Fibroblast of lung (primary cell): ENCODE measurements at places on chromosomes 13 and 19. TPM values are rescaled to one million over a fixed set of nuclear protein-coding genes. Genes with fewer than 3 reads are reported as not detected.

DNA sequence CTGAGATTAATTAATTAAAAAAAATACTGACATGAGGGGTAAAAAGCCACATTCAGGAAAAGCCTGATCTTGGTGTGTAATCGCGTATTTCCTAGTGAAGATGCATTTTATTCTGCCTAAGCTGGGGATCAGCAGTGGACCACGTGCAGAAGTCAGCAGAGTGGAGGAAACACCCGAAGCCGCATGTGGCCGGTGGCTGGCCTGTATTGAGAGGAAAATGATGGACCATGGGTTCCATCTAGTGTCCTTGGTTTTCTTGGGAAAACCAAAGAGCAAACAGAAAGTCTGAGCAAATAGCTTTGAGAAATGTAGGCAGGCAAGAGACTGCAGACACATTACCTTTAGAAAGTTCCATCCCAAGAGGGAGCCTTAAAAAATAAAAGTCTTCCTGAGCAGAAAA is 23.7 kb upstream of the SHISA2 start:
- no peak for DNase-seq

GRCh38 chr13:21986602-21987001 is 315.7 kb downstream of the FGF9 start:
- no peak for DNase-seq

GRCh38 chr19:50645107-50645506 is 4.1 kb upstream of the C19orf81 start:
- no peak for DNase-seq

- peak; percentile 7 for DNase-seq
Measured at GRCh38 chr13:23202383-23202782, 21.6 kb downstream of the SGCG start.

GRCh38 chr19:20315543-20315942 is 148.5 kb downstream of the ZNF486 start:
- DNase-seq = no peak

DNA sequence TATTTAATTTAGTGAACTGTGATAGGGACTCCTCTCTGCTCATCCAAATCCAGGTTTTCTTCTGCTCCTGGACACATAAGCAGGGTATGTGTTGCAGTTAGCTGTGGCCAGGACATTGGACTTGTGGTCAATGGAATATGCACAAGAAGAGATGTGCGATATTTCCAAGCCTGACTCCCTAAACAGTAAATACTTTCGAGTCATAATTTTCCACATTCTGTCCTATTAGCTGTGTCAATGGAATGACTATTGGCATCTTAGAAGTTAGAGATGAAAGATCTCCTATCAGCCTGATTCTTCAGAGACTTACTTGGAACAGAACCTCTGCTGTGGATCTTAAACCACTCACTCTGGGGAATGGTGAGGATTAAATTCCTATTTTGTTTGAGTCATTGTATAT is 771.0 kb downstream of the EFNB2 start:
- peak; percentile 37 for DNase-seq

- DNase-seq = no peak
Measured at GRCh38 chr13:65054277-65054676, 2175.9 kb downstream of the PCDH9 start.

- no peak for DNase-seq
Measured at GRCh38 chr13:50149214-50149613, 134.0 kb downstream of the KCNRG start.

- DNase-seq = no peak
Measured at GRCh38 chr13:37138169-37138568, 32.7 kb upstream of the CSNK1A1L start.

The DCT gene
- under 0.01 and 0.17 TPM in 2 replicates for total RNA-seq

DNA sequence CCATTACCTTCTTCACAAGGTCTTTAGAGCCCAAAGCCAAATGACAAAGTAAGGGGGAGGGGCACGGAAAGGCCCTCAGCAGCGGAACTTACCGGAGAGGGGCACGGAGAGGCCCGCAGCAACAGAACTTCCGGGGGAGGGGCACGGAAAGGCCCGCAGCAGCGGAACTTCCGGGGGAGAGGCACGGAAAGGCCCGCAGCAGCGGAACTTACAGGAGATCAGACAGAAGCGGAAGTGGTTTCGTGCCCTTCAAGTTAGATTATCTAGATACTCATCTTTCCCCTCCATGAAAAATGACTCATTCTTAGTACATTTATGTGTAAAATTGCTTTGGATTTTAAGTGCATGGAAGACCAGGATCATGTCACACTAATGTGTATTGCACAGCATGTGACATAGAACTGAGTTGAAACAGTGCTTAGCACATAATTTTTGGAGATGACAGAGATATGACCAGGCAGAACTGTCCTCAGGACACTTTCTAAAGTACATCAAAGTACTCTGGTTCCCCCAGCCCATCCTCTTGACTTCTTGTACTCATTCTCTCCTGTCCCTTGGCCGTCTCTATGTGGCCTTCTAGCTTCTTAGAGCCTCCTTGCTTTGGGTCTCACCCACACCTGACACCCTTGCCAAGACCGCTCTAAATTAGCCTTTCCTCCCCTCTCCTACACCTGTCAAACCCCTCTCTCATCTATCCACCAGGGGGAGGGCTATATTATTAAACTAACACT is 25.7 kb upstream of the TPTE2 start:
- DNase-seq = peak; percentile 50

The TMIGD2 gene
- not detected in 2 replicates for total RNA-seq

GRCh38 chr13:28744656-28745055 is 25.9 kb upstream of the SLC46A3 start:
- DNase-seq = no peak
